ENCODE measurements at places on chromosomes 4 and X. TPM values are rescaled to one million over a fixed set of nuclear protein-coding genes. Genes with fewer than 3 reads are reported as not detected.

Gene CTAG2
- total RNA-seq = not detected

- H3K36me3 ChIP-seq = no peaks in the 10 kb centered on the region
- peak; percentile 27 for DNase-seq
- peaks cover 20% of the 10 kb centered on the region for H3K4me1 ChIP-seq
- H3K27me3 ChIP-seq = no peaks in the 10 kb centered on the region
- no peak overlapping the region for H3K27ac ChIP-seq
Measured at GRCh38 chrX:39645178-39645895, 452.4 kb downstream of the BCOR start.

Gene CENPU
- total RNA-seq = 49.7 TPM

DNA sequence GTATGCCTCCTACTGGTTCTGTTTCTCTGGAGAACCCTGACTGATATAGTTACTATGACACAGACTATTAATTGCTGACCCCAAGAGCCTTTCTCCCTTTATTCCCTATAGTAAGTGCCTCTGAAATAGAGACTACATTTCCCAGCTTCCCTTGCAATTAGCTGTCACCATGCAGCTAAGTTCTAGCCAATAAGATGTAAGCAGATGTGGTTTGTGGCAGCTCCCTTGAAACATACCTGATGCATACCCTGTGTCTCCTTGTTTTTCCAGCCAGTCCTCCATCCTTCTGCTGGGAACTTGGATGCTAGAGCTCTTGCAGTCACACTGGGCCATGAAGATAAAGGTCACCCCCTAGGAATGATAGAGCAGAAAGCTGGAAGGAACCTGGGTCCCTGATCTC, 9.7 kb upstream of the TMEM165 start:
- no peaks in the 10 kb centered on the region for H3K36me3 ChIP-seq
- DNase-seq = no peak
- H3K4me3 ChIP-seq = no peak overlapping the region
- peaks cover 26% of the 10 kb centered on the region for H3K4me1 ChIP-seq
- H3K27ac ChIP-seq = no peak overlapping the region

DNA sequence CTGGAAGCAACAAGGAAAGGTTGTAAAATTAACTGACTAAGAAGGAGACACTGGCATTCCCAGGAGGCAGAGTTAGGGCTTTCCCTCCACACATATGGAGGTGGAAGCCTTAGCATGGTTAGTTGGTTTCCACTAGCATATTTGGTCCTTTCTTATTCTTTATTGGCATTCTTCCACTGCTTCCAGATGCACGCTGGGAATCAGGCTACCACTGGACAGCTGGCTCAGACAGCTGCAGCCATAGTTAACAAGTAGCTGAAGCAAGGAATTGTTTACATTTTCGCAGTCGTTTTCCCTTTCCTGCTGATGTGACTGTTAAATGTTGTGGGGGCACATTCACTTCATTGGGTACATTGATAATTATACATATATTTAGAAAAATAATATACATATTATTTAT, 169.2 kb downstream of the GRIA2 start:
- no peaks in the 10 kb centered on the region for H3K36me3 ChIP-seq
- H3K27ac ChIP-seq = no peak overlapping the region
- no peak for DNase-seq
- no peak overlapping the region for H3K4me3 ChIP-seq
- H3K27me3 ChIP-seq = no peaks in the 10 kb centered on the region

GRCh38 chr4:79588679-79589078, 180.7 kb upstream of the GK2 start:
- H3K4me3 ChIP-seq = no peak overlapping the region
- no peak overlapping the region for H3K27ac ChIP-seq
- peaks cover 3% of the 10 kb centered on the region for H3K27me3 ChIP-seq
- no peaks in the 10 kb centered on the region for H3K36me3 ChIP-seq
- DNase-seq = no peak

- DNase-seq = no peak
- H3K27me3 ChIP-seq = no peaks in the 10 kb centered on the region
- no peak overlapping the region for H3K27ac ChIP-seq
- peaks cover 12% of the 10 kb centered on the region for H3K4me1 ChIP-seq
- H3K4me3 ChIP-seq = no peak overlapping the region
Measured at GRCh38 chr4:82282875-82283274, 90.9 kb downstream of the HNRNPD start.

Gene ARMCX1
- total RNA-seq = 4.7 TPM

DNA sequence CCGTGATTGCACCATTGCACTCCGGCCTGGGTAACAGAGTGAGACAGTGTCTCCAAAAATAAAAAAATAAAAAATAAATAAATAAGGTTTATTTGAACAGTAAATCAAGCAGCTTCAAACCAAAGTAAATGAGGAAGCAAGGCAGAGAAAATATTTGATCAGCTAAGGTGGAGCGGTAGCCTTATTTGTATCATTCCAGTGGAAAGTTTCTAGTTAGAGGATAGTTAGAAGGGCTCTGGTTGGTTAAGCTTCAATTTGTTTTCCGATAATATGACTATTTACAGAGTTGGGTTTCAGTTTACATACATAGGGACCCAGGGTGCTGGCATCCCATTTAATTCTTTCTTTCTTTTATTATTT, 21.8 kb upstream of the OPHN1 start:
- no peaks in the 10 kb centered on the region for H3K36me3 ChIP-seq
- H3K4me3 ChIP-seq = no peak overlapping the region
- no peak for DNase-seq
- H3K4me1 ChIP-seq = no peaks in the 10 kb centered on the region
- H3K27ac ChIP-seq = no peak overlapping the region
- no peaks in the 10 kb centered on the region for H3K27me3 ChIP-seq

GRCh38 chrX:47179221-47179927, 14.3 kb upstream of the UBA1 start:
- H3K27ac ChIP-seq = no peak overlapping the region
- DNase-seq = no peak
- no peaks in the 10 kb centered on the region for H3K27me3 ChIP-seq
- no peak overlapping the region for H3K4me3 ChIP-seq

GRCh38 chr4:42339935-42340406, 57.3 kb upstream of the SHISA3 start:
- H3K4me1 ChIP-seq = no peaks in the 10 kb centered on the region
- H3K27me3 ChIP-seq = peaks cover 1% of the 10 kb centered on the region
- H3K36me3 ChIP-seq = no peaks in the 10 kb centered on the region
- H3K4me3 ChIP-seq = no peak overlapping the region

- no peak overlapping the region for H3K4me3 ChIP-seq
- no peak overlapping the region for H3K27ac ChIP-seq
- no peaks in the 10 kb centered on the region for H3K27me3 ChIP-seq
- no peak for DNase-seq
- H3K4me1 ChIP-seq = no peaks in the 10 kb centered on the region
Measured at GRCh38 chr4:18252052-18252451, 230.5 kb upstream of the LCORL start.

DNA sequence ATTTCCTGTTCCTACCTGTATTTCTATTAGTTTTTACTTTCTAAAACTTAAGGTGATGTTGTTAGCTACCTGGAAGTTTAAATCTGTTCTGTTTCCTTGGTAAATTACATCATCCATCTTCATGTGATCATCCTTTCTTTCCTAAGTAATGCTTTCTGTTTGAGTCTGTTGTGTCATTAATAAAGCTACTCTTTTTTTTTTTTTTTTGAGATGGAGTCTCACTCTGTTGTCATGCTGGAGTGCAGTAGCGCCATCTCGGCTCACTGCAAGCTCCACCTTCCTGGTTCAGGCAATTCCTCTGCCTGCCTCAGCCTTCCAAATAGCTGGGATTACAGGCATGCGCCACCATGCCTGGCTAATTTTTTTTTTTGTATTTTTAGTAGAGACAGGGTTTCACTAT, 73.3 kb downstream of the FIP1L1 start:
- DNase-seq = no peak
- H3K27me3 ChIP-seq = no peaks in the 10 kb centered on the region
- peak overlapping the region; percentile 6 for H3K27ac ChIP-seq
- H3K4me1 ChIP-seq = peaks cover 8% of the 10 kb centered on the region
- H3K4me3 ChIP-seq = no peak overlapping the region

Gene SPANXA1
- total RNA-seq = not detected

Gene ART3
- total RNA-seq = not detected

GRCh38 chr4:182808673-182809416, 108.3 kb downstream of the DCTD start:
- H3K27ac ChIP-seq = peak overlapping the region; percentile 66
- peaks cover 14% of the 10 kb centered on the region for H3K27me3 ChIP-seq
- H3K4me1 ChIP-seq = peaks cover 18% of the 10 kb centered on the region

DNA sequence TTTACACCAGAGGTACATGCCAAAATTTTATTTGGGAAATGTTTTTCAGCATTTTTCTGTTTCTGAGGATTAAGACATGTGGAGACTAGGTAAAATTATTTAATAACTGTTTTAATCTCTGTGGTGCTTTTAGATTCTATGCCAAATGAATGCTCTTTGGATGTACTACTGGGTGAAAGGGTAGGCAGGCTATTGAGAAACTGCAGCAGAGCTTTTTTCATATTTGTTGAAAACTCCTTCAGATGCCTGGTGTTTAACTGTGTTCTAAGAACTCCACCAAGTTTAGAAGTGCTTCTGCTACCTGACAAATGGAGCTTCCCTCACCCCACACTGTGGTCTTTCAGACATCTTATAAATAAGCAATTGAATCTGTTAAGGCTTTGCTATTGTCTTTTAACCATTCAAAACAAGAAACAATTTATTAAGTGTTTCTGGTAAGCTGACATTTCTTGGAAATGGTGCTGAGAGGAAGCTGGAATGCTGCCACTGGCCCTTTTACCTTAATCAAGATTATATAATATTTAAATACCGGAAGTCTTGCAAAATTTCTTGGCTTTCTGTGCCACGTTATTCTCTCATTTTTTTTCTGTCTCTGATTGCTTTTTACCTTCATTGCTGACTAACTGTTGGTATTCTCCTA, 51.2 kb upstream of the CYSLTR1 start:
- no peaks in the 10 kb centered on the region for H3K27me3 ChIP-seq

DNA sequence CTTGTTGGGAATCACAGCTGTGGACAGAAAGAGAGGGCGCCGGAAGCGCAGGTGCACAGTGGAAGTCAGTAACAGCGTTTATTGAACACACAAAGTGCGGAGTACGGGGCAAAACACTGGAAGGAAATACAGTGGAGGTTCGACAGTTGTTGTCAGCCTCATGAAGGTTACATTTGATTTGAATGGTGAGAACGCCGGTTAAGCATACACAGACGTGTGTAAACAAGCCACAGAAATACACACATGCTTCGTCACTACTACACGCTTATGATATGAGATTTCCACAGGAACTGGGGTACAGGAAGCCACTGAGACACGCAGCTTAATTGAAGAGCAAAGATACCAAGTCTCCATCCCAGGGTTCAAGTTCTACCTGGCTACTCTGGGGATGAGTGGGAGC, 12.0 kb downstream of the CCKAR start:
- DNase-seq = no peak
- no peaks in the 10 kb centered on the region for H3K36me3 ChIP-seq
- H3K4me1 ChIP-seq = no peaks in the 10 kb centered on the region
- H3K4me3 ChIP-seq = no peak overlapping the region
- no peaks in the 10 kb centered on the region for H3K27me3 ChIP-seq

Gene NAA11
- not detected for total RNA-seq

Gene PIR
- 0.74 TPM for total RNA-seq

GRCh38 chr4:93030670-93031069, 726.9 kb downstream of the GRID2 start:
- no peak overlapping the region for H3K4me3 ChIP-seq
- no peaks in the 10 kb centered on the region for H3K36me3 ChIP-seq
- DNase-seq = no peak

GRCh38 chr4:154490583-154491340, 837 bp downstream of the DCHS2 start:
- peak overlapping the region; percentile 63 for H3K4me3 ChIP-seq
- DNase-seq = peak; percentile 61
- no peaks in the 10 kb centered on the region for H3K36me3 ChIP-seq
- peaks cover 52% of the 10 kb centered on the region for H3K27me3 ChIP-seq
- H3K27ac ChIP-seq = no peak overlapping the region

Measured in activated CD8-positive, alpha-beta T cell treated with anti-CD3 and anti-CD28 coated beads for 36 hours (primary cell).